ENCODE measurements at places on chromosomes 13 and 19.
A peak's percentile ranks its signal among the peaks of the same experiment; 100 is the strongest.

GRCh38 chr13:112971288-112971643 lies 2.3 kb downstream of the MCF2L start:
- DNase-seq, result no peak

DNA sequence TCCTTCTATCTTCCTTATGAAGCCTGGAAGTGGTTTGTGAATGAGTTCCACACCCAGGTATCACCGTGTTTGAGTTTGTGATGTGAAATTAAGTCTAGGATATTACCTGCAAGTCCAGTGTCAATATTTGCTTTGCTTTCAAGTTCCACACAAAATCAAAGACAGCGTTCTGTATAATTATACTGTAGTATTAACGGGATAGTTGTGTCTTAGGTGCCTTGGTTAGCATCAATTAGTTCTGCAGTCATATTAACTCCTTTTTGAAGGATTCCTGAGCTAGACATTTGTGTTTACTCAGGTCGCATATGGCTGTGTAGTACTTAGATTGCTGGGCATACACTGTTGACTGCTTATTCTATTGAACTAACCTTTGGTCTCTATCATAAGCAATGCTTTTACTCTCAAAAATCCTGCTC lies 54.4 kb downstream of the ERCC5 start:
- no peak for DNase-seq

- peak; percentile 19 for DNase-seq
Observed at GRCh38 chr19:46601318-46602224, at the start of gene CALM3. CALM3 (plus strand) TSS chr19:46601330; CDS start chr19:46601435, 105 bp downstream.

DNA sequence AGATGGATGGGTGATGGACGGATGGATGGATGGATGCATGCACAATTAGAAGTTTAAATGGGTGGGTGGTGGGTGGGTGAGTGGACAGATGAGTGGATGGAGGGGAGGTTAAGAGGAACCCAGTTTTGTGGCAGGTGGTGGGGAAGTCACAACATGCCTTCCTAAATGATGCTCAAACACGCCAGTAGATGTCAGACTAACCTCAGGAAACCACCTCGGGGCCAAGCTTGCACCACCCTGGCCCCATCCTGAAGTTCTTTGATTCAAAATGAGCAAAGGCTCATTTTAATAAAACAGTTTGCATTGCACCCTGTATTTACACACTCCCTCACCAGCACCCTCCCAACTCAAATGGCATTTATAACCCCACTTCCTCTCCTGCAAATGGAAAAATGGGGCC lies 91.4 kb upstream of the CACNA1A start:
- DNase-seq, result peak; percentile 80

GRCh38 chr13:78194904-78195639 lies 276.4 kb upstream of the EDNRB start:
- DNase-seq, result peak; percentile 90

GRCh38 chr13:85709072-85709471 lies 90.1 kb downstream of the SLITRK6 start:
- no peak for DNase-seq

DNA sequence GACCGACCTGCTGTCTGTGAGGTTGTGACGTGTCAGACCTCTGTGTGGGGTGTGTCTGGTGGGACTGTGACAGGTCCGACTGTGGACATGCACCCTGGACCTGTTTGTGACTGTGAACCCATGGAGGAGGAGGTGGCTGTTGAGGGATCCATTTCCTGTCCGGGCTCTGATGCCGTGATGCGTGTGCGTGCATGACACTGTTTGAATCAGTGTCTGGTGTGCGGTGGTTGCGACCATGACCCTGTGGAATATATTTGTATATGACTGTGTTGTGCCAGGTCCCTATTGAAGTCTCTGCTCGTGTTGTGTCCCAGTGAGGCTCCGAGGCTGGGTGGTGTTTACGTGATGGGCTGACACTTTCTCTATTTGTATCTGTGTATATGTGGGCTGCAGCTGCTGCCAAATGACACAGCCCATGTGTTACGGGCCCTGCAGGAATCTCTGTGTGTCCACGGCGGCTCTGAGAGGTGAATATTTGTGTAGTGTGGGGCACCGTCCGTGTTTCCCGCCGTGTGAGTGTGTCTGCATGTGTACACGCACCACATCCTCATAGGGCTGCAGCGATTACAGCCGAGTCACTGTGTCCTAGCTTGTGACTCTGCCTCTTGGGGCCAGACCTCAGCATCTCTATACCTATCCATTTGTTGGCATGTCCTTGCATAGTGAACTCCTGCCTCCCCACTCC lies 18.3 kb downstream of the CCDC97 start:
- peak; percentile 14 for DNase-seq

GRCh38 chr19:41311613-41312012 lies 1.6 kb downstream of the CCDC97 start:
- no peak for DNase-seq

DNA sequence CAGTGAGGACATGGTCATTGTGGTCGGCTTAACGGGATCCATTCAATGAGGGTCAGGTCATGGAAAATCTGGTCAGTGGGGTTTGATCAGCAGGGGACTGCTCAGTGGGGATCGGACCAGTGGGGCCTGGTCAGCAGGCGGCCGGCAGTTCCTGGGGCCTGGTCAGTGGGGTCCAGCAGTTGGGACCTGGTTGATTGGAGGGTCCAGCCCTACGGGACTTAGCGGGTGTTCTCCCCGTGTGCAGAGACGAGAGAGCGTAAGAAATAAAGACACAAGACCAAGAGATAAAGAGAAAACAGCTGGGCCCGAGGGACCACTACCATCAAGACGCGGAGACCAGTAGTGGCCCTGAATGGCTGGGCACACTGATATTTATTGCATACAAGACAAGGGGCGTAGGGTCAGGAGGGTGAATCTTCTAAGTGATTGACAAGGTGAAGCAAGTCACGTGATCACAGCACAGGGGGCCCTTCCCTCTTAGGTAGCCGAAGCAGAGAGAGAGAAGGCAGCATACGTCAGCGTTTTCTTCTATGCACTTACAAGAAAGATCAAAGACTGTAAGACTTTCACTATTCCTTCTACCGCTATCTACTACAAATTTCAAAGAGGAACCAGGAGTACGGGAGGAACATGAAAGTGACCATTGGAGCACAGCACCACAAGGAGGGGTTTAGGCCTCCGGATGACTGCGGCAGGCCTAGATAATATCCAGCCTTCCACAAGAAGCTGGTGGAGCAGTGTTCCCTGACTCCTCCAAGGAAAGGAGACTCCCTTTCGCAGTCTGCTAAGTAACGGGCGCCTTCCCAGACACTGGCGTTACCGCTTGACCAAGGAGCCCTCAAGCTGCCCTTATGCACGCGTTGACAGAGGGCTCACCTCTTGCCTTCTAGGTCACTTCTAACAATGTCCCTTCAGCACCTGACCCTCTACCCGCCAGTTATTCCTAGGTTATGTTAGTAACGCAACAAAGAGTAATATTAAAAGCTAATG lies 62.1 kb upstream of the TPM4 start:
- no peak for DNase-seq

GRCh38 chr13:34310539-34310938 lies 492.6 kb downstream of the RFC3 start:
- no peak for DNase-seq

GRCh38 chr19:48415395-48415794 lies 21.9 kb downstream of the GRIN2D start:
- peak; percentile 82 for DNase-seq

DNA sequence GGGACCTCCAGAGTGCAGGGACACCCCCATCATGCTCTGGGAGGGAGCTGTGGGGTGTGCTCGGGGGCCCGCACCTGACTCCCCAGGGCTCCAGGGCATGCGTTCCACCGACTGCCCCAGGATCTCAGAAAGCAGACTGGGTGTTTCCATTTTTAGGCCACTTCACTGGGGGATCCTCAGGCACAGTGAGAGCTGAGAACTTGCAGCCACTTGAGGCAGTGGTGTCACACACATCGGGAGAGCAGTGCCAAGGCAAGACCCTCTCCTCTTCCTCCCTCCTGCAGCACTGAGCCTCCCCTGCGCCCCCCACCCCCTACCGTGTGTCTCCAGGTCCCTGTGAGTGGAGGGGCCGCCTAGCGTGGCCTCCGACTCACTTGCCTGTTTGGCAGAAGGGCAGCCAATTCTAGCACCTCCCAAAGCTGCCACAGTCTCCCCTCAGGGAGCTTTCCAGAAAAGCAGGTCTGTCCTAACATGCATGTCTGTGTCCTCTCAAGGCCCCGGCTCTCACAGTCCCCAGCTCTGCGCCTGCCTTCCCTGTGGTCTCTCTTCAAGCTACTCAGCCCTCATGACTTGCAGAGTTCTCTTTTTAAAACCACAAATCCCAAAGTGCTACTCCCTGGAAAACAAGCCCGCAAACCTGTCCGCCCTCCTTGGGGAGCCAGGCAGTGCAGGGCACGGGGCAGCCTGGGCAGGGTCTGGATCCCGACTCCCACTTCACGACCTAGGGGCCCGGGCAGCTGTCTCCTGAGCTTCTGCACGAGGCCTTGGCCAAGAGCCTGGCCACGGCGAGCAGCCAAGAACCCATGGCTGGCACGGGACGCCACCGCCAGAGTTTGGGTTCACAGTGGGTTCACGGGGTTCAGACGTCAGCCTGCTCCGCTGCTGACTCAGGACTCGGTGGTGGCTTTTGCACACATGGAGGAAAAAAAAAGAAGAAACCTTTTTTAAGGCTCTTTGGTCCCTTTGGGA lies 94.1 kb downstream of the STK24 start:
- DNase-seq, result no peak

- DNase-seq, result no peak
Observed at GRCh38 chr19:58477871-58478270, 1.7 kb downstream of the ZNF446 start.

GRCh38 chr19:16571822-16572331 lies 338 bp downstream of the SLC35E1 start:
- peak; percentile 56 for DNase-seq

DNA sequence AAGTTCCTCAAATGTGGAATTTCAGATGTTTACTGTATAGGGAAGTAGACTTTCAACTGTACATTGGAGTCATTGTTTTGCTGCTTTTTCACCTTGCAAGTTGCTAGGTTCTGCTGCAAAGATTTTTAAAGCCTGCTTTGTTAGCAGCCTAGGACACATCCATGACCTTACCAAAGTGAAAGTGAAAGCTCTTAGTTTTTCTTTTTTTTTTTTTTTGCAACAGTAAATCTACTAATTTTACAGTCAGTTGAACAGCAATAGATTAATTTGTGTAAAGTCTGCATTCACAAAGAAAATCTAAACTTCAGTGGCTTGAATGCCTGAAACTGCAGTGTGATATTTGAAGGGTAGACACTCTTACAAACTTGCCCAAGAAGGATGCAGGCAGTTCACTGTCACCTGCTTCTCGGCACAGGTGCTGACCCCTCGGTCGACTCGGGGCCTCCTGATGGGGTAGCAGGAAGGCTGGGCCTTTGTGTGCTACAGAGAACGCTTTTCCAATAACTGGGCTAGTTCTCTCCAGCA lies 5.0 kb upstream of the MTIF3 start:
- DNase-seq, result peak; percentile 9

DNA sequence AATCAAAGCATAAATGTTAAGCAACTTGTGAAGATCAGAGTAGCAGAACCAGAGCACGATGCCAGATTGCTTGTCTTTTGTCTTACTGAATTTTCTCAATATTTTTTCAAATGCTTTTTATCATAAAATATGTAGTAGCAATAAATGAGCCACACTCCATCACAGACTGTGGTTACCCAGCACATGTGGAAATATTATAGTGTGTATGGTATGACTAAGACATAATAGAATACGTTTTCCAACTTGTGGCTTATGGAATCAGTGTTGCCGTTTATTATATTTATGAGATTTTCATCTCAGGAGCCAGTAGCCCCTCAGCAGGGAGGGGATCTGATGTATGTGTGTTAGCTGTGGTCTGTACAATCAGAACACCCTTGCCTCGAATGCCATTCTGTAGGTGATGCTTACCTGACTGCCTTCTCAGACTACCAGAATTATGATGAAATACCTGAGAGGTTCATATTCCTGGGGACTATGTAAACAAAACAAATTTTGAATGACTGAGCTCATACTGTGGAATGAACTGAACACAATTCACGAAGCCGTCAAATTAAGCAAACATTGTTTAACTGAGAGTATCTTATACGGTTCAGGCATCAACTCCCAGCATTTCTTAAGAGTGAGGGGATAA lies 1.9 kb downstream of the SCEL start:
- no peak for DNase-seq

DNA sequence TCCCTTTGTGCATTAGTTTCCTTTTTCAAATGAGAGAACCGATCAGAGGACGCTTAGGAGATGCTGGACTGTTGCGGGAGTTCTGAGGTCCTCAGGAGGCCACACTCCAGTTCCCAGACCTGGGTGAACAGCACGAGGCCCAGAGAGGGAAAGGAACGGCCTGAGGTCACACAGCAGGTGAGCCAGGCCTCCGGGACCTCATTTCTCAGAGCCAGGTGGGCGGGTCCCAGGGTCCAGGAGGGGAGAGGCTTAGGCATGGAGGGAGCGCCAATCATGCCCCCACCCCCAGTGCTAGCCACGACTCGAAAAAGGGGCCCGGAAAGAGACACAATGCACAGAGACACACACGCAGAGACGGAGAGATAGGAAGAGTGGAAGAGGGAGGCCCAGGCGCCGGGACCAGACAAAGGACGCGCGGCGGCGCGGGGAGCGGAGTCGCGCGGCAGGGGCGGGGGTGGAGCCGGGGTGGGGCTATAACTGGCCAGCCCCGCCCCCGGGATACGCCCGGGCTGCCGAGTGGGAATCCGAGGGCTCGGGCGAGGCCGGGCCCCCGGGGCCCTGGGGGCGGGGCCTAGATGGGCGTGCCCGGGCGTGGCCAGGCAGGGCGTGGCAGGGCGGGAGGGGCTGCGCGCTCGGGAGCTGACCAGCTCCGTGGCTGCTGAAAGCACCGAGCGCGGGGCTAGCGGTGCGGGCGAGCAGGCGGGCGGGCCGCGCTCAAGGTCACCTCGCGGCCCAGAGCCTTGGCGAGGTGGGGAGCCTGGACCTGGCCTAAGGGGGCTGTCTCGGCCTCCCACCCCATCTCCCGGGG lies 1.6 kb downstream of the ELAVL3 start:
- DNase-seq, result peak; percentile 33

DNA sequence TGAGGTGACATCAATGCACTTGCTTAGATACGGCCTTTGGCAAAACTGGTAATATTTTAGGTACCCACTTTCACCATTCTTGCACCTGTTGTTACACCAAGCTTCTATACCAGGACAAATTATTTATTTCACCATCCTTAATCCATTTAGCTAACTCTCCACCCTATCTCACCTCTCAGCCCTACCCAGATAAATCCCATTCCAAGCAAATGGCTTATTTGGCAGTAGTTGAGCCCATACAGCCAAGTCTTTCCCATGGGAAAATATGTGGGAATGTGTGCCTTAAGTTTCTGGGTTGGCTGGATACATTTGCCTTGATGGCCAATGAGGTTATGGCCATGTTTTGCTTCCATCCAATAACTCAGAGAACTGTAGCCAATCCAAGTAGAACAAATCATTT lies 551.9 kb downstream of the GPC6 start:
- DNase-seq, result no peak

DNA sequence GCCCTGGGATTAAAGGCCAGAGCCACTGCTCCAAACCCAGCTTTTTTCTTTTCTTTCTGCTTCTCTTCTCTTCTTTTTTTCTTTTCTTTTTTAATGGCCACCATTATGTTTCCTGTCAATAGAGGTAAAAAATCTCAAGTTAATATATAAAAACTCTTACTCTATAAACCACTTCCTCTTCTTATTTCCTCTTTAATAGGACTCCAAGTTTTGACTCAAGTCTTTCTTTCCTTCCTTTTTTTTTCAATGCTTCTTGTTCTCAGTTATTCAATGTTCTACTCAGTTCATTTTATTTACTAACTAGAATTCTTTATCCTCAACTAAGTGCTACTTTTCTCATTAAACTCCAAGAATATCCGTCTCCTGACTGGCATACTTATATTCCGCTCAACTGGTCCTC lies 27.1 kb upstream of the MYCBP2 start:
- no peak for DNase-seq
